ENCODE measurements at places on chromosomes 4 and X.

DNA sequence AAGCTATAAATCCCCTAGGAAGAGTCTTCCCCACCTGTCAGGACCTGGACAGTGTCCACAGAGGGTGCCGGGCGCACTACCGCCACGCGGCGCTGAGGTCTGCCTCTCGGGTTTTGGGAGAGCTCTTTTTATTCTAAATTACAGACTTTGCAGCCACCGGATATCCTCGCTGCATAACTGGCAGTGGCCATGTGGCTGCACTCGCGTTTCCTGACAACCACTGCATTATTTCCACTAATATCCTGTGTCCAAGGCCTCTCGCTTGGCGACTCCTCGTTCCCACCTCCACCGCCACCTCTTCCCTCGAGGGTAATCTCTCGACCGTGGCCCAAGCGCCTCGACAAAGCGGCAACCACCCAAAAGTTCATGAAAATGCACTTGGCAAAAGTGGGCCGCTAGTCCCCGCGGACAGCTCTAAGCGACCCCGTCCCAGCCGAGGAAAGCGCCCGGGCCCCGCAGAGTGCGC lies 512 bp upstream of the TMEM131L start:
- no peak for DNase-seq

GRCh38 chr4:67593741-67594175 lies 35.2 kb downstream of the STAP1 start:
- DNase-seq, result no peak

DNA sequence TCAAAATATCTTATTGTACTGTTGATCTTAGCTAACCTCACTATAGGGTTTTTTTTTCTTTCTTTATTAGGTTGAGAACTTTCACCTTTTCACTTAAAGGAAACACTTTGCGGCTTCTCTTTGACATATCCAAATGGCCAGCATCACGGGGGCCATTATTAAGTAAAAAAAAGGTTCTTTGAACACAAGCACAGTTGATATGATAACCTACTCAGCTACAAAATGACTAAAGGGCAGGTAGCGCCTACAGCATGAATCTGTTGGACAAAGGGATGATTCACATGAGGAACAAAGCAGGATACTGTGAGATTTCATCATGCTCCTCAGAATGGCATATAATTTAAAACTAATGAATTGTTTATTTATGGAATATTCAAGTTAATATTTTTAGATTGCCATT lies 119.6 kb downstream of the CCSER1 start:
- DNase-seq, result no peak

GRCh38 chr4:12791536-12791935 lies 692.6 kb downstream of the RAB28 start:
- DNase-seq, result no peak

- DNase-seq, result no peak
Measured at GRCh38 chr4:112206431-112206830, 25.2 kb upstream of the AP1AR start.

- DNase-seq, result no peak
Measured at GRCh38 chr4:150859453-150859852, 155.6 kb downstream of the LRBA start.

GRCh38 chr4:175705407-175705806 lies 106.7 kb downstream of the GPM6A start:
- no peak for DNase-seq

- no peak for DNase-seq
Measured at GRCh38 chrX:9403374-9403773, 61.5 kb upstream of the TBL1X start.

DNA sequence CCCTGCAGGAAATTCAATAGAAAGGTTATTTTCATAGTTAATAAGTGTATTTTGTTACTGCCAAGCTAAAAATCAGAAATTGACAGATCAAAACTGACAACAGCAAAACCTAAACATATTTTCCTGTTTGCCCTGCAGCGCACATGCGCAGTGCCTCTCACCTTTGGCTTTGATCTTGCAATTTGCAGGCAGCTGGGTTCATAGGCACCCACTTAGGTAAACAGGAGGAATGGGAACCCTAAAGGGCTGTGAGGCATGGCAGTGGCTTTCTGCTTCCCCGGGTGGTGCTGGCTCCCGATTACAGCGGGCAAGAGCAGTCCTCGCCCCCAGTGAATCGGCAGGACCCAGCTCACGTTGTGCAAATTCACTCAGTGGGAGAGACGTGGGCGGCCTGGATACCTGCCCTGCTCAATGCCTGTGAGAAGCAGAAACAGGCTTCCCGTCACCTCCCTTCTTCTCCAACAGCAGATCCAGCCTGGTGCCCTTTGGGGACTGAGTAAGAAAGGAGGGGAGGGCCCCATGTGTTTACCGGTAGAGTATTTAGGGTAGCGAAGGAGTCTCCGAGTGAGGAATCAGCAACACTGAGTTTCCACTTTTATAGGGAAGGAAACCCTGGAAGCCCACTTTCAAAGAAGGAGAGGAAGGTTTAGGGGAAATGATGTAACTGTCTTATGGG lies 25.7 kb downstream of the CCKAR start:
- DNase-seq, result no peak

DNA sequence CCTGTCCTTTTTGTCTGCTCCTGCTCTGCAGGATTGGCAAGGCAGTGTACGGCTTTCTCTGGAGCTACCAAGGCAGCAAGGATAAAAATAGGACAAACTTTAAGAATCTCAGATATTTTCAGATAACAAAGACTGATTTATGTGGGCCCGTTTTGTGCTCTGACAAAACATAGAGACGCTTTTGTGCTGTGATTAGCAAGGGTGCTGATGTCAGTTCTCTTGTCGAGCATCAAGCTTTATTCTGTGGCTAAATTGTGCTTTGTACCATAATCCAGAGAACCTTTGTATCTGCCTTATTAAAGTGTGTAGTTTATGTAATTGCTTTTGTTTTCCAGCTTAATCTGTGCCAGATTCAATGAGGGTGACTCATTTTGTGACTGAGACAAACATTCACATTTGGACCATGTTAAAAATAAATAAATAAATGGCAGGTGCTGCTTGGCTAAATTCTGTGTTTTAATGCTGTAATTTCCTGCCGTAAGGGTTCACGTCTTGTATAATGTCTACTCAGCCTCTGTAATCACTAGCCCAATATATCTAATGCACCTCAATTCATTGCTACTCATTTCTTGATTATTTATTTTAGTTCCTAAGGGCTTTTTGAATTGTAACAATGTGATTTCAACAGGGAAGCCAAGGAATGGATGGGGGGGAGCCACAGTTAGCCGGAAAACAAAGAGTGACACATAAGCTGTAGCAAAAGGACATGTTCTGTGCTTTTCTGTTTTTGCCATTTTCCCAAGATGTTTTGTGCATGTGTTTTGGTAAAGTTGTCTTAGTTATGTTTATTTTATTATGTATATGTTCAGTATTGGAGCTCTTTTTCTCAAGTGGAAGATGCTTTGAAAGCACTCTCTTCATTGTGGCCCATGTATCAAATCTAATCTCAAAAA lies 75.1 kb downstream of the GAB1 start:
- no peak for DNase-seq

DNA sequence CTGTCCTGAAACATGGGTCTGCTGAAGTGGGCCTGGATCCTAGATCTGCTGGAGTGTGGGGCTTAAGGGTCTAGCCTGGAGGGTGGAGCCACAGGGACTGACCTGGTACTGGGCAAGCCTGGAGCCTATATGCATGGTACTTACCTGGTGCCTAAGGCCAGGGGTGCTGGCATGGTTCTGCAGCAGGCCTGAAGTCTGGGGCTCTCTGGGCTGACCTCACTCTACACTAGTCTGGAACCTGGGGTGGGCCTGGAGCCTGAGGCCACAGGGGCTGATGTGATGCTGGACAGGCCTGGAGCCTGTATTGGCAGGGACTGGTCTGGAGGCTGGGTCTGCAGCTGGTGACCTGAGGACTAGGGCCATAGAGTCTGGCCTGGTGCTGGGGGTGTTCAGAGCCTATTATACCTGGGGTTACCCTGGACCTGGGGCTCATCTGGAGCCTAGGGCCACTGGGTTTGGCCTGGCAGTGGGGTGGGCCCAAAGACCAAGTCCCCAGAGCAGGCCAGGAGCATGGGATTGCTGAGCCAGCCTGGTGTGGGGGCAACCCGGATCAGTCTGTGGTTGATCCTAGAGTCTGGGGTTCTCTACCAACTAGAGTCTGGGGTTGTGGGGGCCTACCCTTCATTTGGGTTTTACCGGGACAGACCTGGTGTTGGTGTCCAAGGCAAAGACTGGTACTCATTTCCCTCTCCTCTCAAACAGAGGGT lies 179.6 kb downstream of the SLC4A4 start:
- no peak for DNase-seq

DNA sequence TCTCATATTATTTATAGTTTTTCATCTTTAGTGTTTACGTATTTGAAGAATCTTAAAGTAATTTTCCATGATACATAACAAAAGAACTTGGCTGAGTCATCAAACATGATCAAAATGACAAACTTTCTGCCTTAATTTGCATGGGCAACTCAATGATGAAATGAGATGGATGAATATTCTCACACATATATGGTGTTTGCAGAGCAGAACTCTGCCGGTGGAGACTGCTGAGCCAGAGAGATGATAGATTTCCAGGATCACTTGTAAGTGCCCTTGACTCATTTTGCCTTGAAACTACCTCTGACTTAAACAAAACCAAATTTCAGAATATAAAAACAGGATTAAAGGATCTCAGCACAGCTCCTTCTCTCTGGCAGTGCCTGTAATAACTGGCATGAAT lies 38.2 kb downstream of the TRPC3 start:
- DNase-seq, result no peak

DNA sequence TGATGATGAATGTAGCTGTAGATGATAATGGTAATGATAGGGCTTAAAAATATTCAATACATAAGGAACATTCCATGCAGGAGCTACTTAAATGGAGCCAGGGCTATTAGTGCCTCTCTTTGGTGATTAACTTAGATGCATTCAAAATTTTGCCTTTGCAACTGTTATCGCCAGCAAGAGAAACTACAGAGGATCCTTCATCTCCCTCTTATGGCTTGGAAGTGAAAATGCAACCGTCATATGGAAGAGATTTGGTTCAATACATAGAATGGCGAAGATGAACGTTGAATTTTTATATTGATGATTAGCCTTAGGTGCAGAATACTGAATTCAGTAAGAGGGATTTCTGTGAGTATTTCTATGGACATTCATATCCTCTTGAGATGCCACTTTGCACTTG lies 134.5 kb upstream of the NLGN4X start:
- DNase-seq, result no peak

- no peak for DNase-seq
Measured at GRCh38 chr4:162699629-162700028, 467.1 kb downstream of the NAF1 start.

DNA sequence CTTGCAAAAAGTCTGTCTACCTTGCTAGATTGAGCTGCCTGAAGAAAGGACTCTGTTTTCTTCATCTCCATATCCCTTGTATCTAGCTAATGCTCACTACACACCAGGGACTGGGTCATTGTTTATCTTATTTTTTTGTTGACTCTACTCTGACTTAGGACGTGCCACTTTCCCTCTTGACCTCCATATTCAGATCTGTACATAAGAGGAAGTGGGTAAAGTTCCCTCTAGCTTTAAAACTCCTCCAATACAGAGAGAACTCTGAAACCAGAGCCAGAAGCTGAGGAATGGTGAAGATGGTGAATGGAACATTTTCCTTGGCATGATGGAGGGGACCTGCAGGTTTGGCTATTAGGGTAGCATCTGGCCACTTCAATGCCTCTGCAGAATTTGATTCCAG lies 2026.1 kb upstream of the TENM3 start:
- DNase-seq, result no peak

DNA sequence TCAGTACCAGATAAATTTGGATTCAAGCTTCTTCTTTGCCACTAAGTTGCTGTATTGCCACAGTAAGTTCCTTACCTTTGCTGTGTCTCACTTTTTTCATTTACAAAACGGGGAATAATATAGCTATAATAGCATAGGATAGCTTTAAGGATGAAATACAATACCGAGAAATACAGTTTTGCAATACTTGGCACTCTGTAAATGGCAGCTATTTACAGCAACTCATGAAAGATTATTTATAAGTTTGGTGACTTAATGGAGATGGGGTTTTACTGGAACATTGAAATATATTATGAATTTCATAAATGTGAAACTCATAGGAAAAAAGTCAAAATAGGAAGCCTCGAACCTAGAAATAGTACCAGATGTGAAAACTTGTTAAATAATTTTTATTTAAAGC lies 27.6 kb downstream of the ANXA10 start:
- DNase-seq, result no peak
